RPMI8226 (cell line): ENCODE measurements at places on chromosomes 2 and 18.

- DNase-seq = no peak
Measured at GRCh38 chr2:9025746-9026145, 22.3 kb upstream of the MBOAT2 start.

GRCh38 chr18:58042826-58043490, 1.1 kb upstream of the NEDD4L start:
- no peak for DNase-seq

DNA sequence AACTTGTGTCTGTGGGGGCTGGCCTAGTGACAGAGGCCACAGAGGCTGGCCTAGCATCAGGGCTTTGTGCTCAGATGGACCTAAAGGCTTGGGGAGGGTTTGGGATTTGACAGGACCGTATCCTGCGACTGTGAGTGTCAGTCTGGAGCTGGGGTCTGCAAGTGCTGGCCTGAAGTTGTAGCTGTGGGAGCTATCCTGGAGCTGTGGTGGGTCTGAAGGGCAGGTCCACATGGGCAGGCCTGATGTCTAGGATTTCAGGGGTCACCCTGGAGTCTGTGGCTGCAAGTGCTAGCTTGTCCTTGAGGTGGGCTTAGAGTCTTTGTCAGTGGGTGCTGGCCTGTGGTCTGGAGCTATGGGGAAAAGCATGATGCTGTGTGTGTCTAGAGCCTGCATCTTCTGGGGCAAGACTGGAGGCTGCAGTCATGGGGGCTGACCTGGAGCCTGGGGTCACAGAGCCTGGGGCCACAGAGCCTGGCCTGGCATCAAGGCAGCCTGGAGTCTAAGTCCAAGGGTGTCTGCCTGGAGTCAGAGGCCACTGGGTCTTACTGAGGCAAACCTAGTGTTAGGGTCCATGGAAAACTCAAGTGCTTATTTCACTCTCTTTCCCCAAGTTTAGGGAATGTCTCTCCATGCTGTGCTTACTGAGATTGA, 3.6 kb downstream of the REG3A start:
- DNase-seq = no peak

GRCh38 chr2:39252888-39253518, 9.2 kb upstream of the CDKL4 start:
- DNase-seq = no peak

DNA sequence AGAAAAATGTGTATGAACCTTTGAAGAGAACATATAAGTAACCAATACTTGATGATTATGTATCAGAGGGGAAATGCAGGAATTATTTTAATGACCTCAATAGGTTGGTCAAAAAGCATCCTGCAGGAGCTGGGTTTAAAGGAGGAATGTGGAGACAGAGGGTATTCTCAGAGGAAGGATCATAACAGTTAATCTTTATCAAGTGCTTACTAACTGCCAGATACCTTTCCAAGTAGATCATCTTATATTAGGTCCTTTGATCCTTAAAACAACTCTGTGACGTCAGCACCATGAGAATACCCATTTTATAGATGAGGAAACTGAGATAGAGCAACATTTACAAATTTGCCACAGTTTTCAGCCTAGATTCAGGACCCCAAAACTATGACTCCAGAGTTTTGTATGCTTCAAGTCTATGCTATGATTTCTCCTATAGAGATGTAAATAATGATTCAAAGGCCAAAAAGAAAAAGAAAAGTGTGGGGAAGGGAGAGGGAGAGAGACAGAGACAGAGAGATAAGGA, 3.0 kb downstream of the RFTN2 start:
- DNase-seq = no peak

GRCh38 chr2:17780546-17780945, 26.6 kb downstream of the GEN1 start:
- no peak for DNase-seq

DNA sequence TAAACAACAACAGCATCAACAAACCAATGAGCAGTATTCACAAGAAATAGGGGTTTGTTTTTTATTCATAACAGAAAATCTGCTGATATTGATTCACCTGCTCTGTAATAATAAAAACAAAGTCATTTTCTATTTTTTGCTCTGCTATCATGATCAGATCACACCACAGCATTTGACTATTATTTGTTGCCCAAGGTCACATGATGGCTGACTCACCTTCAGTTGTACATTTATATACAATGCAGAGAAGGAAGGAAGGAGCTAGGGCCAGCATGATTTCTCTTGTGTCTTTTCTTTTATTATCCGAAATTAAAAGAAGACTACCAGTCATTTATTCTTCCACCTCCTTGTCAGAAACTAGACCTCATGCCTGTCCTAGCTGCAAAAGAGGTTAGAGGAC, 1427.7 kb upstream of the CELF4 start:
- DNase-seq = no peak

DNA sequence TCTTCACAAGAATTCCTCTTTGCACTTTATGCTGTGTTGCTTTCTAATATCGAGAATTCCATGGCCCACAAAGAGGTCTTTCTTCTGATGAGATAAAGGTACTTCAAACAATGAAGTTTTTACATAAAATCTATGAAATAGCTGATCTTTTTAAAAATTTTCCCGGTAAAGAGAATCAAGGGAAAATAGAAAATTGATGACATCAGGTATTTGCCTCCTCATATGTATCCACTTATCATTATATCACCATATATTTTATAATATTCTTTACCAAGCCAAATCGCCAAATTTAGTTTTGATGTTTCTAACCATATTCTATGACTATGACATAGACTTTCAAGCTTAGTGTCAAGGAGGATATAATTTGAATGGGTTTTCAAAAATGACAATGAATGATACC, 139.8 kb downstream of the CHST9 start:
- DNase-seq = no peak

- DNase-seq = no peak
Measured at GRCh38 chr2:55809875-55810621, 113.5 kb downstream of the EFEMP1 start.

- DNase-seq = no peak
Measured at GRCh38 chr2:236550290-236550689, 19.3 kb upstream of the ACKR3 start.

GRCh38 chr2:239295377-239296019, 105.3 kb downstream of the HDAC4 start:
- DNase-seq = no peak

- no peak for DNase-seq
Measured at GRCh38 chr2:43569921-43570320, 25.9 kb downstream of the THADA start.

DNA sequence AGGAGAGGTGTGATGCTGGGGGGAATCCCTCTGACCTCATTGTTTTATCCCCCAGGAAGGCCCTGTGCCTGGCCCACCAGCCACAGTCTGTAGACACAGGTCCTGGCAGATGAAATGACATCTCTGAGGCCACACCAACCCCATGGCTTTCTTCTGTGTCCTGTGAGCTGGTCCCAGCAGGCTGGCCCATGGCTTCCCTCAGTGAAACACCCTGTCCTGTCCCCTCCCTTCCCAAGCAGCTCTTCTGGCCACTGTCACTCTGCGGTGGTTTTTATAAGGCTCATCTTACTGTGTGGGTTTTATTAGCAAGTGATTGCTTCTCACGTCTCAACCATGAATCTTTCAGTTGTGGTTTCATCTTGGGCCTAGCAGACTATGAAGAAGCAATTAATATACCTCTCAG, 102.8 kb upstream of the STPG4 start:
- DNase-seq = no peak

DNA sequence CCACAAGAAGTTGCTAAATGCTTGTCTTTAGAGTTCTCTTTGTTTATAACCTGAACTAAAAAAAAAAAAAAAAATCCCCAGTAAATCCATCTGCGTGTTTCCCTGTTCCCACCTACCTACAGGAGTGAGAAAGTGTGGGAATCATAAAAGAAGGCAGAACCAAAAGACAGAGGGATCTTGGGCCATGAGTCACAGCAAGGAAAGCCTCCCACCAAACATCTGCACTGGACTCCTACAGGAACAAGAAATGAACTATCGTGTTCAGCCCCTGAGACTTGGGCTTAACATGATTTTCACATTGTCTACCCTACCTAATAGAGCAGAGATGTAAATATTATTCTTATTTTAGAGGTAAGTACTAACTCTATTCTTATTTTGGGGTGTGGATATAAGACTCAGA, 1761.2 kb upstream of the CELF4 start:
- DNase-seq = no peak

DNA sequence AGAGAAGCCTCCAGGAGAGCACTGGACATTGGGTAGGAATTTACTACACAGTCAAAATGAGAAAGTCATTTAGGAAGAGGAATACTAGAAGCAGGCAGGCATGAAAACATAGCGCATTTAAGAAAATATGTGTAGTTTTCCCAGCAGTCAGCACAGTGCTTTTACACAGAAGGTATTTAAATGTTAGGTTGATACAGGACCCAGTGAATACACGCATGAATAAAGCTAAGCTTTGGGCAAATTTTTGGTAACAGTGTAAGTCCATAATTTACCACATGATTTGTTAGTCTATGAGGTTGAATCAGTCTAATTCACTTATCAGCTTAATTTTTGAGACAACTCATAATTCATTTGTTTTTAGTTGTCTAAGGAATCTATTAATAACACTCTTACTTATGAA, 421.7 kb upstream of the CDH20 start:
- DNase-seq = no peak

GRCh38 chr2:193584522-193584938, 1389.8 kb upstream of the TMEFF2 start:
- DNase-seq = peak; percentile 35

- peak; percentile 68 for DNase-seq
Measured at GRCh38 chr2:100260712-100261620, 61.3 kb downstream of the LONRF2 start.

DNA sequence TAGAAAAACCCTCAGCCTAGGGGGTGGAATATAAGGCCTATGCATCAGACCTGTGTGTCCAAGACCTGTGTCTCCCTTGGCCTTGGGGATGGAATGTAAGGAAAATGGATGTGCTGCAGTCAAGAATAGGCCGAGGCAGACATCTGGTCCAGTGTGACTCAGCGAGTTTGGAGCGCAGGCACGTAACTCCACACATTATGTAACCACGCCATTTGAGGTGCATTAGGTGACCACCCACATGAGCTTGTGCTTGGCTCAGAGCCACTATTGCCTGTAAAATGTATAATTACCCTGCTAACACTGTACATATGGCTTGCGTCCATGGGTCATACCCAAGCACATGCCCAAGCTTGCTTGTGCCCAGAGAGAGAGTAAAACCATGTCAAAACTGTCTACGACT, 580.9 kb upstream of the HNMT start:
- no peak for DNase-seq

DNA sequence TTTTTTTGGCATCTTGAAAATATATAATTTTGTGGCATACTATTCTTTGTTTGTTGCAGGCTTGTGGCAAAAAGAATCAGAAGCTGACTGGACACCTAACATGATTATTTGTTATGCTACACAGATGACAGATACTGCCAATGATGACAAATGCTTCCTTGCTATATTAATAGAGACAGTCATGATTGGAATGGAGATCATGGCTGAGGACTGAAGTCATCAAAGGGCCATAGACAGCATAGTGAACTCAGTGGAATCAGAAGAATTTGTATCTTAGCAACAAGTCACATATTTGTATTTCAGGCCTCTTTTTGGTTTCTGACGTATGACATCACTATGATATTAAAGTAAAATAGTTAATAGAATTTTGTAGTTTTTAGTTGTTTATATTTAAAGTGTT, 1003.8 kb upstream of the DDX18 start:
- no peak for DNase-seq
